ENCODE measurements at places on chromosomes 11 and 22. TPM values are rescaled to one million over a fixed set of nuclear protein-coding genes. Genes with fewer than 3 reads are reported as not detected.

The LTBP3 gene
- total RNA-seq = 120 TPM

The RIC3 gene
- 60.8 TPM for total RNA-seq

The RIMBP3C gene
- 0.29 TPM for total RNA-seq

DNA sequence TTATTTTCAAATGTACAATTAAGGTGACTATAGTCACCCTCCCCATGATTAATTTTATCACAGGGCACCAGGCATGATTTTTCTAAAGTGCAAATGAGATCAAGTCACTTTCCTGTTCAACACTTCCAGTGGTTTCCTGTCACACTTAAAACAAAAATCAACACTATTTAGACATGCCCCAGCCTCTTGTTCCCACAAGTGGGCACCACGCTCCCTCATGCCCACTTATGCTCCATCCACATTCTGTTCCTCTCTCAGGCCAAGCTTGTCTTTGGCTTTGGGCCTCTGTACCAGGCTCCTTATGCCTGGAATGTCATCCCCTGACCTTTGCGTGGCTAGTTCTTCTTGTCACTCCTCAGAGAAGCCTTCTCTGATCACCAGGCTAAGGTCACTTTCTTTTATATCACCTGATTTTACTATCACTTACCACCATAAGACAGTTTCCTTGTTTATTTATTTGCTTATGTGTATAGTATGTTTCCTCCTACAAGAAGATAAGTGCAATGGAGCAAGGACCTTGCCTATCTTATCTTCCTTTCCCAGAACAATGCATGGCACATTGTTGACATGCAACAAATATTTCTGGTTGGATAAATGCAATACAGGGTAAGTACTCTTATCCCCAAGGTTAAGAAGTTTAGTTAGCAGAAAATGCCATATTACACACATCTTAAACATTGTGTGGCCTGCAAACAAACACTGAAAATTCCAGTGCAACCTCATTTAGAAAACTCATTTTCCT is 50.9 kb upstream of the PANX1 start:
- DNase-seq = no peak

GRCh38 chr11:75280770-75281468 is 40.3 kb downstream of the TPBGL start:
- no peak for DNase-seq

The TNNI2 gene
- 45.0 TPM for total RNA-seq

The MICAL3 gene
- total RNA-seq = 67.1 TPM

GRCh38 chr11:60786811-60787567 is 1.9 kb downstream of the MS4A10 start:
- no peak for DNase-seq

The SCT gene
- not detected for total RNA-seq

The PDE2A gene
- total RNA-seq = 49.6 TPM

DNA sequence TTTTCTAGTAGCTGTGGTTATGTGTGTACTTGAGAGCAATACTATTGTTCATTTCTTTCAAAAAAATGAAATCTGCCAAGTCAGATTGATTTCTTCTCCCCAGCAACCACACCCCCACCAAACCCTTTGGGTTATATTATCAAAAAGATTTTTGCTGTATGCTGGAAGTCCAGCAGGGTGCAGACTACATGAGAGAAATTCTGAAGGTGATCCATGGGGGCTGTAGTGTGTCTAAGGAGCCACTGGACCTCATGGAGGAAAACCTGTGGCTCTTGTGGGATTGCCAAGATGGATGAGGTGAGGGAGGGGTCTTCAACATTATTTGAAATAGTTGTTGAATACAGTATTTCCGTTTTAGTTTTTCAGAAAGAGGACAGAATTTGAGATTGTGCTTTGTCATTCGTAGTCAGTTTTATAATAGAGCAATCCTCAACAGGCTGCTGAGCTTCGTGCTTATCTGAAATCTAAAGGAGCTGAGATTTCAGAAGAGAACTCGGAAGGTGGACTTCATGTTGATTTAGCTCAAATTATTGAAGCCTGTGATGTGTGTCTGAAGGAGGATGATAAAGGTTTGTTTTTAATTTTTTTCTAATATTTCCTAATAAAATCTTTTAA is 3.1 kb downstream of the EIF3M start:
- DNase-seq = no peak

DNA sequence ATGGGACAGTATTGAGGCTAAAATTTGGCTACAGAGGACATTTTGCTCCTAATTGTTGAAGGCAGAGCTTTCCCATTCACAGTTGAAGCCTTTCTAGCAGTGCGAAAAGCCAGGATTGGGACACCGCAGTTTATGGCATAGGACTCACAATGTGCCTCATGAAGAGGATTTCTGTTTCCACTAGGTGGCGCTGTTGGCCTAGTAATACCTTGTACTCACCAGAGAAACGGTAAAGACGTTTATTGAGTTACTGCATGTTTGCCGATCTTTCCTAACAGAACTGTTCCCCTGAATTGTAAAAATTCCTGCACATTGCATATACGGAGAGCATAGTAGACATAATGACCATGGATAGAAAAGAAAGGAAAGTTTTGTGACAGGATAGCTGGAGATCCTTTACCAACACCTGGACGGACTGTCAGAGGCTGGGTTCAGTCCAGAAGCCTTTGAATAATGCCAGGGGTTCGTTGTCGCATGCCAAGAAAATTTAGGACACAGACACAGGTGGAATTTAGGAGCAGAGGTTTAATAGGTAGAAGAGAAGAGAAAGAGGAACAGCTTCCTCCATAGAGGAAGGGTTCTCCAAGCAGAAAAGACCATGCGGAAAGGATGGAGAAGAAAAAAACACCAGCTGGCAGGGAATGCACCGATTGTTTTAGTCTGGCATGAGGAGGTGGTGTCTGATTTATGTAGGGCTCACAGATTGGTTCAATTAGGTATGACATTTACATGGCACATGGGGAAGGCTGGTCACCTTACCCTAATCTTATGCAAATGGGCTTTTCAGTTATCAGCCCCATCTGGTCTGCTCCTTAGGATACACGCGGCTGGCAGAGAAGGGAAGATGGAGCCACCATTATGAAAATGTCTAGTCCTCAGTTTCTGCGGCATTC is 10.8 kb upstream of the OR51D1 start:
- peak; percentile 74 for DNase-seq

- no peak for DNase-seq
These were observed 12.5 kb downstream of the QSER1 start for GRCh38 chr11:32905028-32905667.

The GGTLC2 gene
- not detected for total RNA-seq

The POU2F3 gene
- total RNA-seq = 7.6 TPM

DNA sequence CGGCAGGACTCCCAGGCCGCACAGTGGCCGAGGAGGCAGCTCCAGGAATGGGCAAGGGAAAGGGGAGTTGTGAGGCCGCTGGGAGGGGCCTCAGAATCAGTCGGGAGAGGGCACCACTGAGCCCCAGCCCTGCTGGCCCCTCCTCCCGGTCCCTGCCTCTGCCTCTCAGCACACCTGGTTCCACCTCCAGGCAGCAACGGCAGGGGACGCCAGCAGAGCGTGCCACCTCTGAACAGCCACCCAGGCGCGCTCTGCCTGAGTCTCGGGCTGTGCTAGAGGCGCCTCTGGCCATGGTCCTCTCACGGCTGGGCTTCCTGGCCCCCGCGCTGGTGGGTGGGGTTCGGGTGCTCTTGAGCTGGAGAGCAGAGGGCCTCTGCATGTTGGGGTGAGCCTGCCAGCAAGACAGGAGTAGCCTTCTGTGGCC is 33.0 kb downstream of the MOB2 start:
- no peak for DNase-seq
